ENCODE measurements at places on chromosomes 1 and 21.
A peak's percentile ranks its signal among the peaks of the same experiment; 100 is the strongest.

DNA sequence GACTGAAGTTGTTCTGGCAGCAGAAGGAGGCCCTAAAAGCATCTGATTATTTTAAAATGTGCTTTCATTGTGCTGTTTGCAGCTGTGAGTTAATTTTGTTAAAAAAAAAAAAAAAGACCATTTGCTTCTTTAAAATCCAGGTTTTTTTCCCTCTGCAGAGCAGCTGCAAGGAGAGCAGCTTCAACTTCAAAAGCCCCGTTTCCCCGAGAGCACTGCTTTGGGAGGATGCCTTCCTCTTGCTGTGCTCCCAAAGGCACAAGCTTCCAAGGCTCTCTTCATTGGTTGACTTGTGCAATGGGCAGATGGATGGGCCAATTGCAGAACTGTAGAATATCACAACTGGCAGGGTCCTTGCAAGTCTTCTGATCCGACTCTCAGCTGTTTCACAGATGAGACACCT is 459.2 kb upstream of the PKN2 start:
- DNase-seq, result no peak

DNA sequence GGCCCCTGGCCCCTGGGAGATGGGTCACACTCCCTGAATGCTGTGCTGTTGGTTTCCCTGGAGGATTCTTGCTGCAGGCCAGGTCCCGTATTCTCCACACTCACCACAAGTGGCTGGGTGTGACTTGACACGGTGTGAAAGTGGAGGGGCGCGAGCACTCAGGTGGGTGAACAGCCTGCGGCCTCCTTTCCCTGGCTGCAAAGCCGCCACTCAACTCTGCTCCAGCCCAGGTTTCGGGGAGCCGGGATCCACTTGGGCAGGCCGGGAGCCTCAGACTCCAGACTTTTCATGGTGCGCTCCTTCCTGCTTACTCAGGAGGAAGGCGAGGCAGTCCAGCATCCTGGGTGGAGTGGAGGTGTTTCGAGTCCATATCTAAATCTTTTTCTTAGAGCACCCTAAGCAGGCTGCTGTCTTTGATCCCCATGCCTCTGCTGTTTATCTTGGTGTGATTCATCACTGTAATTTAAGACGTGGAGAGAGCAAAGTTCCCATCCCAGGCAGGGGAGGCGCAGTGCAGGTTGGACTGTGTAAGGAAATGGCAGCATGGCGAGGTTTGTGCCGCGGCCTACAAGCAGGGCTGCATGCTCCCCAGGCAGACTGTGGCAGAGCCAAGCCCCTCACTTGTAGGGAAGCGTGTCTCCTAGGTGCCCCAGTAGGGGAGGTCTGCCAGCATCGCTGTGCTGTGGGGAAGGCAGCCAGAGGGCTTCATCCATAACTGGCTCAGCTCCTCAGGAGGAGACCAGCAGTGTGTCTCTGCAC is 29.6 kb downstream of the VANGL1 start:
- no peak for DNase-seq

GRCh38 chr1:204127597-204128242 is 24.1 kb downstream of the ETNK2 start:
- peak; percentile 74 for DNase-seq

DNA sequence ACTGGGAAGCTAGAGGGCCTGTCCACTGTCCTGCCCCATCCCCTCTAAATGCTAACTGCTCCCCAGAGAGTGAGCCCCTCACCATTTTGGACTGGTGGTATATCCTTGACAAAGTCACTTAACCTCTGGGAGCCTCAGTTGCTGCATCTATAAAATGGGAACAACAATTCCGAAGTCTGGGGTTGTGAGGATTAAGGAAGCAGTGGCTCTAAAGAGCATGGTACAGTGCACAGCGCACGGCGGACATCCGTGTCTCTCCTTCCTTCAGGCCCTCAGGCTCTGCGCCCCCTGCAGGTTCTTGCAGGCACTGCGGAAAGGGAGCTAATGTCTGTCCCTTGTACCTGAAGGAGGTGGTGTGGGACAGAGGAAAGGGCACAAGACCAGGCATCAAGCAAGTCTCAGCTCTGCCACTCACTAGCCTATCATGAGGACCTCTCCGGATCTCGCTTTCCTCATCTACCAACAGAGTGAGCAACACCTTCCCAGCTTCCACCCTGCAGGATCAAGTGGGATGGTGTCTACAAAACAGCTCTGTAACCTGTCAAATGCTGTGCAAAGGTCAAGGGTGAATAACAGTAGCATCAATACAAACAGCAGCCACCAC is 20.1 kb downstream of the ECE1 start:
- peak; percentile 94 for DNase-seq
